ENCODE measurements at places on chromosomes 7 and 10.

DNA sequence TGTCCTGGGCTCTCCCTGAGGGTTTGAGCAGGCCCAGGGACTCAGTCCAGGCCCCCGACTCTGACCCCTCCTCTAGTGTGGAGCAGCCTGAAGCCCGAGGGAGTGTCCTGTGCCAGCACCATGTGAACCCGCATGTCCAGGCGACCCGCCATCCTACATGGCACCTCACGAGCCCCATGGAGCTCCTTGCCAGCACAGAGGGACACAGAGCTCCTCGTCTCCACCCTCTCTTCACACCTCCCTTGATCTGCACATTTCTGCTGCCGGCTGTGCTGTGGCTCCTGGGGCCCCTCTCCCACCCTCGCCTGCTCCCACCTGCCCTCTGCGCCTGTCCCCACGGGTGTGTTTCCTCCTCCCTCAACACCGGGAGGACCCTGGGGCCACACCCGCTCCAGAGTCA is 103.5 kb downstream of the ADARB2 start:
- DNase-seq: no peak

GRCh38 chr7:43460733-43461348 is 122.1 kb upstream of the STK17A start:
- no peak for DNase-seq

DNA sequence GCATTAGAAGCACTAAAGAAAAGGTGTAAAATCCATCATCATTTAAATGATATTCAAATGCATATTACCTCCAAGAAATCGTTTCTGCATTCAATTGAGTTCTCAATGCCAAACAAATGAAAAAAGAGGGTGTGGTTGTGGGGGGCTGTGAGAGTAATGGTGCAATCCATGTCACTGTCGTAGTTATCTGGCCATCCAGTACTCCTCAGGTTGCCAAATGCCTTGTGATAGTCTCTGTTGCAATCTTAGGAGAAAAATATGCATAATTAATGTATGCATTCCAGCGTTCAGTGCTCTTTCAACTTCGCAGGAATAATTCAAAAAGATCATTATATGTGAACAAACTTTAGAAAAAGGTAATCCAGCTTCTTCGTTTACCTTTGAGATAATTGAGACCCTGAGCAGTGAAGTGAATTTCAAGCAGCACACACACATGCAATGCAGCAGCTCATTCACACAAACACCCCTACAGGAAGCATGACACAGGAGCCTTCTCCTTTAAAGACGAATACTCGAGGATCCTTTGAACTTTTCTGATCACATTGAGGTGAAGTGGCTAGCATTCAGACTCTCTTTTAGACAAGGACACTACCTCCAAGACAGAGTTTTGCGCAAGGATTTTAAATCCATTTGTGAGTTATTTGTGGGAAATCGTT is 73.4 kb downstream of the OR13A1 start:
- peak; percentile 20 for DNase-seq

- DNase-seq: no peak
Measured at GRCh38 chr10:114064151-114065048, 20.7 kb downstream of the ADRB1 start.

DNA sequence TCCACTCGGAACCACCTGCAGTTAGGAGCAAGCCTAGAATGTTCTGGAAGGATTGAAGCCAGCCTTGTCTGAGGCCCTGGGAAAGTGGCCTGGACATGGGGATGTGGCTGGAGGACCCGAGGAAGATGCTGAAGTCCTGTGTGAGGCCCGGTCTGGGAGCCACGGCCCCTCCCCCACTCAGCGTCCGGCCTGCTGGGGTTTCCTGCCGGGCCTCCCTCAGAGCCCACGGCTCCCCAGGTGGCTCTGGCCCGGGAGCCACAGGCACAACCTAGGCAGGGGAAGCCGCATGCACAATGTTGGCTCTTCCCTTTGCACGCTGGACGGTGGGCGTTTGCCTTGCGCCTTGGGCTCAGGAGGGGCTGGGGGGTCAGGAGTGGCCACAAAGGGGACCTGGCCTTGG is 39.0 kb downstream of the UNCX start:
- DNase-seq: no peak

All from brain (organoid and tissue), 16 donors.